ENCODE measurements at places on chromosomes 13 and 19.
A peak's percentile ranks its signal among the peaks of the same experiment; 100 is the strongest.

DNA sequence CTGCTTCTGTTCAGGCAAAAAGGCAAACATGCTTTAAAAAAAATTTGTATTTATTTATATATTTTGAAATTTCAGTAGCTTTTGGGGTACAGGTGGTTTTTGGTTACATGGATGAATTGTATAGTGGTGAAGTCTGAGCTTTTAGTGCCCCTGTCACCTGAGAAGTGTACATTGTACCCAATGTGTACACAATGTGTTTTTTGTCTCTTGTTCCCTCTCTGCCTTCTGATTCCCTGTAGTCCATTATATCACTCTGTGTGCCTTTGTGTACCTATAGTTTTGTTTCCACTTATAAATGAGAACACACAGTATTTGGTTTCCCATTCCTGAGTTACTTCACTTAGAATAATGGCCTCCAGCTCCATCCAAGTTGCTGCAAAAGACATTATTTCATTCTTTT lies 77.4 kb downstream of the PDS5B start:
- DNase-seq: no peak

GRCh38 chr13:35954207-35954560 lies 177.0 kb downstream of the DCLK1 start:
- no peak for DNase-seq

DNA sequence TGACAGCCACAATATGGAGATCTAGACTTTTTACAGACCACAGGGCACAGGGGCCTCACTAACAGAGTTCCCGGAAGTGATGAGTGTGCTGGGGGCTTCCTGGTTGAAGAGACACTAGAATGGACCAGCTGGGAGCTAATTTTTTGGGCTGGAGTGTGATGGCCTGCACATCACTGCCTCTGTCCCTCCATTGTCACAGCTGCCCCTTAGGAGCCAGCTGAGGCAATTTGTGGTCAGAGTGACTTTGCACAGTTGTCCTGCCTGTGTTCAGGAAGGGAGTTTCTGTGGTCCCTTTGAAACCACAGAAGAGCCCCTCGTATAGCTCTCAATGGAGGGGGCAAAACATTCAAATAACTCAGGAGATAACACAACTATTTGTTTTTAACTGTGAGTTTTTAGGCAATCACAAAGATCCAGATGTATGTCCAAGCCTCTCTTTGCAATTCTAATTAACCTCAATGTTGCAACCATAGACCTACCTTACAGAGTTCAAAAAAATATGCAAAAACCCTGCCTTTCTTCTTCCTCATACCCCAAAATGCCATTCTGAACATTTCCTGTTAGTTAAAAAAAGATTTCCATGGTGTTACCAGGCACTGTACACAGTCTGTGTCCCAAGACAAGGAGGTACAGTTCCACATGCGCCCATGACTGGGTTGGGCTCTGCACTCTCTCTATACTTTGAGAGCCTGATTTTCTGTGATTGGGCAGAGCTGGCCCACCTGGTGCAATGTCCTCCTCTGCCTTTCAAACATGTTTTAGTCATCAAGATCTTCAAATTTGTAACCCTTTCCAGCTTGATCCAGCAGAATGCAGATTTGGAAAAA lies 2.4 kb downstream of the ALOX5AP start:
- DNase-seq: no peak

GRCh38 chr19:12567951-12568350 lies 16.7 kb upstream of the ZNF564 start:
- no peak for DNase-seq

DNA sequence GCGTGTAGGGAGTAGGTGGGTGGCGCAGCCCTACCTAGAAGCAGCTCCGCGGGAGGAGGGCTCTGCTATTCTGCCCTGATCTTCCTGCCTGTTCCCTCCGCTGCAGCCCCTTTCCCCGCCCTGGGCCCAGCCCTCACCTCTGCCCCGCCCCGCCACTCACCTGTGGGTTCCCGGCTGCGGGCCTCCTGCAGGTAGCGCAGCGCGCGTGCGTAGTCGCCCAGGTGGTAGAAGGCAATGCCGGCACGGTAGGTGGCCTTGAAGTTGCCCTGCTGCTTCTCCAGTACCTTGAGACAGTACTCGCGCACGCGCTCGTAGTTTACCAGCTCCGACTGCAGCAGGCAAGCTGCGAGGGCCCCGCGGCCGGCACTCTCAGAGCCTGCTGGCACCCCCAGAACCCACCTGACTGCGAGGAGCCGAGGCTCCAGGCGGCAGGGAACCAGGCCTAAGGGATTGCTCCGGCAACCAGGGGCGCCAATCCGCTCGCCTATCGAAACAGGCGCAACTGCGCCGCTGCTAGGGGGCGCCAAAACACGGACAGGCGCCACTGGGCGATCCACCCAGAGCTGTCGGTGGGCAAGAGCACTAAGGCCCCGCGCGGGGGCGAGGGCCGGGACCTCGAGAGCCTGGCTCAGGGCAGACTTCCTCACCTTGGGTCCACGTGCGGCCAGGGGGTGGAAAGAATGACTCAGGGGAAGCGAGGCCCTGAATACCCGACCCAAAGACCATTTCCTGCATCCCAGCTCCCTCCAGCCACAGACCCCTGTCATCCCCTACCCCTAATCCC lies 965 bp downstream of the TTC9B start:
- no peak for DNase-seq

DNA sequence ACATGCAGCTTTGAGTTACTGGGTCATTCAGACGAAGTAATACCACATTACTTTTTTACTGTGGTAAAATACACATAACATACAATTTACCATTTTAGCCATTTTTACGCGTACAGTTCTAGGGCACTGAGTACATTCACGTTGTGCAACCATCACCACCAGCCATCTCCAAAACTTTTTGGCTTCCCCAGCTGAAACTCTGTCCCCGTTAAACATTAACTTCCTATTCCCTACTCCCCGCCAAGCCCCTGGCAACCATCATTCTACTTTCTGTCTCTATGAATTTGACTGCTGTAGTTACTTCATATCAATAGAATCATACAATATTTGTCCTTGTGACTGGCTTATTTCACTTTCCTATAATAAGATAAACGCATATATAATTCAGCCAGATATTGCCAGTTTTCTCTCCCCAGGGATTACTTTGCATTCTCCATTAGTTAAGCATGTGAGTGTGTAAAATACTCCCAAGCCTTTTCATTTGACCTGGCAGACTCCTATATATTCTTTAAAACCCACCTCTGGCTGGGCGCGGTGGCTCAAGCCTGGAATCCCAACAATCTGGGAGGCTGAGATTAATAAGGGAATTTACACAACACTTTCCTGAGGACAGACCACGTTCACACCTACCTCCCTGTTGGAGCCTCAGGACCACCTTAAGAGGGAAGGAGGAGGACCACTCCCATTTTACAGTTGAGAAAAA lies 10.0 kb upstream of the CYP4F22 start:
- DNase-seq: no peak

GRCh38 chr13:42394711-42395085 lies 122.7 kb downstream of the AKAP11 start:
- no peak for DNase-seq

DNA sequence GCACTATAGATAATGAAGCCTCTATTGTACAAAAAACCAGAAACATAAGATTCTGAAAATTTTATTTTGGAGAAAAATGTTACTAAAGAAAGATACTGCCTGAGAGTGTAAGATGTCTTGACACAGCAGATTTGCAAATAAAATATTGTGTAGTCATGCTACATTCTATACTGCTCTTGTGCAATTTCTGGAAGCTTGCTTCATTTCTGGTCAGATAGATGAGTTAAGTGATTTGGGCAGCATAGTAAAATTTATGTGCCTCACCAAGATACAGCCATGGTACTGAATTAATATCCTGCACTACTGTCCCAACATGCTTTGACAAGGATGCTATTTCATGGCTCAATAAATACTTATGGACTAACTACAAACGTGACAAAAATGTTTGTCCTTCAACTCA lies 55.1 kb upstream of the STARD13 start:
- DNase-seq: no peak

- DNase-seq: peak; percentile 88
These were observed at the start of gene ZNF439 for GRCh38 chr19:11848594-11849469. Gene ZNF439, plus strand, starts transcription at chr19:11848726. Its CDS starts 142 bp downstream, at chr19:11848868.

GRCh38 chr13:94080527-94080926 lies 399.0 kb downstream of the DCT start:
- DNase-seq: no peak

GRCh38 chr13:94298346-94298745 lies 181.1 kb downstream of the DCT start:
- no peak for DNase-seq

DNA sequence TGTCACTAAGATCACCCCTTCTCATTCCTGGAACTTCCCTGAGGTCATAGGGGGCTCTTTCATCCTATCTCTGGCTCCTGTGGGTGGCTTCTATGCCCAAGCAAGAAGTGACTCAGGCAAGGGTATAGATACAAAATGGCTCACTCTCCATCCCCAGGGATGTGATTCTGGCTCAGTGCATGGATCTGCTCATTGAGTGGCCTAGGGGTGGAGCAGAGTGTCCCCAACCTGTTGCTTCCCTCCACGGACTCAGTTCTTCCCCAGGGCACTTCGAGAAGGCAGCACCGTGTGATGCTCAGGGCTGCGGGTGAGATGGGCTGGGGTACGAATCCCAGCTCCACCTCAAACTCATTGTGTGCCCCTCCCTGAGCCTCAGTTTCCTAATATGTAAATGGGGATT lies 136.4 kb downstream of the PTPRS start:
- no peak for DNase-seq

DNA sequence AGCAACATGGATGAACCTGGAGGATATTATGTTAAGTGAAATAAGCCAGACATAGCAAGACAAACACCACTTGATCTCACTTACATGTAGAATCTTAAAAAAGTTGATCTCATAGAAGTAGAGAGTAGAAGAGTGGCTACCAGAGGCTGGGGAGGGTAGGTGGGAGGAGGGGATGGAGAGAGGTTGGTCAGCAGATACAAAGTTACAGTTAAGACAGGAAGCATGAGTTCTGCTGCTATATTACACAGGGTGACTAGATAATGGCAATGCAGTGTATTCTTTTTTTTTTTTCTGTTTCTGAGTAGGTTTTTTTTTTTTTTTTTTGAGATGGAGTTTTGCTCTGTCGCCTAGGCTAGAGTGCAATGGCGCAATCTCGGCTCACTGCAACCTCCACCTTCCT lies 15.2 kb upstream of the THSD1 start:
- no peak for DNase-seq
